RWPE2 (cell line): ENCODE measurements at places on chromosomes 2 and 18.

- no peak for DNase-seq
Measured at GRCh38 chr2:184834699-184835397, 236.5 kb downstream of the ZNF804A start.

DNA sequence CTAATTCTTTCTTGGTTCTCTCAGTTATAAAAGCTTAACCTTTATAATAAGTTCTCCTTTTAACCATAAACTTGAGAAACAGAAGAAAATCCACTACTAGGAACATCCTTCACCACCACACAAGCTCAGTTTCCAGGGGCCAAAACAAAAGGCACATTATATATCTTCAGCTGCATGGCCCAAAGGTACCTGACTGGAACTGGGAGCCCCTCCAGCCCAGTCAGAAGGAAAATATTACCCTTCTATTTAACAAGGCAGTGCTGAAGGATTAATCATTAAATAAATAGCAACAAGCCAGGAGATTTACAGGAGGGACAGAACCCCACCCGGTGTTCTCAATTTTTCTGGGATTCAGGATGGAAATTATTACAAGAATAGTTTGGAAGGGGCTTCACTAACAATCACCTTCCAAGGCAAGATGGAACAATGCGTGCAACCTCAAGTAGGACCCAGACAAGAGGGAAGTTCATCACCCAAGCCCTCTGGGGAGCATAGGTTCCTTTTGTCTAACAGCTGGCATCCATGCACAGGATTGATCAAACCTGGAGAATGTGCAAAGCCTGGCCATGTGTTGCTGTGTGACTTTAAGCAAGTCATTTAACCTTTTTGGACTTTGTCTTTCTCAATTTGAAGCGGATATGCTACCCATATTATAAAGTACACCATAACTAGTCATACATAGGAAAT lies 159.6 kb upstream of the SETBP1 start:
- DNase-seq = no peak

GRCh38 chr2:222656526-222657446 lies 894 bp upstream of the FARSB start:
- DNase-seq = no peak

GRCh38 chr2:222311319-222311977 lies 12.7 kb upstream of the PAX3 start:
- DNase-seq = no peak

DNA sequence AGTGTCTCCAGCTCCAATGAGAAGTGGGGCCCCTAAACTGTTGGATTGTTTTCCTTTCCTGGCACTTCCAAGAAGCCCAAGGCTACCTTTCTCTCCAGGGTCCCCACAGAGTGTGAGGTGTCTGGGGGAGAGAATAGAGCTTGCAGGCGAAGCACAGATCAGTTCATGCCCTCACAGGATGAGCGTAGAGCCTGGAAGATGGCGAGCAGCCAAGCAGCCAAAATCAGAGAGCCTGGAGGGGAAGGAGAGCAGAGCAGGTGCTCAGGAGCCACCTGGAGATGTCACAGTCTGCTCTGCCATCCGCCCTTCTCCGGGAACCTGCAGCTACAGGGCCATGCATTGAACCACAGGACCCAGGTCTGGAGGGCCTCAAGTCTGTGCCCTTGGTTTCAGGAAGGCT lies 54.7 kb upstream of the TCF7L1 start:
- DNase-seq = no peak

- DNase-seq = no peak
Measured at GRCh38 chr2:88845772-88846661, 154.5 kb downstream of the RPIA start.

DNA sequence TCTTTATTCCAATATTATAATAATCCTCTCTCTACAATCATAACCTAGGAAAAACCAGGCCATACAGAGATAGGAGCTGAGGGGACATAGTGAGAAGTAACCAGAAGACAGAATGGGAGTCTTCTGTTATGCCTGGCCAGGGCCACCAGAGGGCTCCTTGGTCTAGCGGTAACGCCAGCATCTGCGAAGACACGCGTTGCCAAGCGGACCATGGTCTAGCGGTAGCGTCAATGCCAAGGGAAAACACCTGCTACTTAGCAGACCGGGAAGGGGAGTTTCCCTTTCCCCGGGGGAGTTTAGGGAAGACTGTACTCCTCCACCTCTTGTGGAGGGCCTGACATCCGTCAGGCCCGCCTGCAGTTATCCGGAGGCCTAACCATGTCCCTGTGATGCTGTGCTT lies 36.6 kb downstream of the ARL6IP6 start:
- DNase-seq = no peak

DNA sequence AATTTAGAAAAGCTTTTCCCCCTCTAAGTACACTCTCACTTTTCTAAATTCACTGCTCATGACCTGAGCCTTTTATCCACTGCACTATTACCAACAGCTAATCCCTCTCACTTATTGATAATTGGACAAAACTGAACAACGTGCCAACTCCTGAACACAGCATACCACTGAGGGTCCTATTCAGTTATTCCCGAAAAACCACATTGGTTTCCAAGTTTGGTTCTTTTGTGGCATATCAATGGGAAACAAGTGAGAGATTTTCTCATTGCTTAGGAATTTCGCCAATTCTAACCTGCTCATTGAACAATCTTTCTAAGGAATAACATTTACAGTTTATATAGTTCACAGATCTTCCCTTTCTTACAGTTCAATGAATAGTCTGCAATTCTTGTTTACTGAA lies 977.4 kb downstream of the TMEM182 start:
- DNase-seq = no peak

DNA sequence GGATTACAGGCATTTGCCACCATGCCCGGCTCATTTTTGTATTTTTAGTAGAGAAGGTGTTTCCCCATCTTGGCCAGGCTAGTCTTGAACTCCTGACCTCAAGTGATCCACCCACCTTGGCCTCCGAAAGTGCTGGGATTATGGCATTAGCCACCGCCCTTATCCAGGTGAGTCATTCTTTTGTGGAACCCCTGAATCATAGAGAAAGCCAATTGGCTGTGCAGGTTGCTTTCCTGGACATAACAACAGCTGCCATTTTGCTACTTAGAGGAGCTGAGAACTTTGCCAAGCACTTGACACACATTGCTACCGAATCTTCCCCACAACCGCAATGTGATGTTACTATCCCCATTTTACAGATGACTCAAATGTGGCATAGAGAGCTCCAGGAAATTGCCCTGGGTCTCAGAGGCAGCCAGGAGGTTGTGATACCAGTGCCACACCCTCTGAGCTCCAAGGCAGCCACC lies 36.0 kb downstream of the SETBP1 start:
- DNase-seq = no peak

DNA sequence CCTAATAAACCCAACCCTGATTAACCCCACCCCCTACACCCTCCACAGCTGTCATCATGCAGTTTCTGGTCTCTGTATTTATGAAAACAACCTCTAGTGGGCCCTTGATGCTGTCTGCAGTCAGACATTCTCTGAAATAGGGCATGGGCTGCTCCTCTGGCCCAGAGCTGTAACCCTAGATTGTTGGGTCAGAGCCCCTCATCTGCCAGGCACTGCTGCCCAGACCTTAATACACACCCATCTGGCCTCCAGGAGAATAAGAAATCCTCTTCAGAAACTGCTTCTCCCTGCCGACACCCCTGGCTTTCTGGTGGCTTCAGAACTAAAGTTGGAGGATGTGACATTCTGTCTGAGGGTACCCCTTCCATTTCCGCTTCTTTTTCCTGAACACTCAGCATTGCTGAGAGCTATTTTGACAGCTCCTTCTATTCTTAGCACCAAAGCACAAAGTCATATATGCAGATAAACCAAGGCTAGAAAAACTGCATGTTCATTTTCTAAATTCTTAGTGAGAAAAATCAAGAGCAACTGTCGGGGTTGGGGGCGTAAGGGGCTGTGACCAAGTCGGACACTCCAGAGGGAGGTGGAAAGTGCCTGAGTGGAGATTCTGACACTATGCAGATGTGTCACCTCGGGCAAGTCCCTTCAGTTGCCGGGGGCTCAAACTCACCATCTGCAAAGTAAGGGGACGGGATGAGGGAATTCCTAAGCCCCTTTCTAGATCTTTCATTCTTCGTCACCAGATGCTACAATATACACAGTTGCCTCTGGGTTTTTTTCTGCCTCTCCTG lies 28.7 kb downstream of the SRSF7 start:
- no peak for DNase-seq

- DNase-seq = no peak
Measured at GRCh38 chr2:132414081-132414480, 2.5 kb upstream of the GPR39 start.

GRCh38 chr2:118185210-118186109 lies 97.2 kb downstream of the INSIG2 start:
- DNase-seq = no peak
